Omental fat pad (tissue), 4 donors: ENCODE measurements at places on chromosomes 3 and 15. TPM values are rescaled to one million over a fixed set of nuclear protein-coding genes. Genes with fewer than 3 reads are reported as not detected.

- no peak for DNase-seq
These were observed 213.2 kb upstream of the MRPL3 start for GRCh38 chr3:131716007-131716406.

DNA sequence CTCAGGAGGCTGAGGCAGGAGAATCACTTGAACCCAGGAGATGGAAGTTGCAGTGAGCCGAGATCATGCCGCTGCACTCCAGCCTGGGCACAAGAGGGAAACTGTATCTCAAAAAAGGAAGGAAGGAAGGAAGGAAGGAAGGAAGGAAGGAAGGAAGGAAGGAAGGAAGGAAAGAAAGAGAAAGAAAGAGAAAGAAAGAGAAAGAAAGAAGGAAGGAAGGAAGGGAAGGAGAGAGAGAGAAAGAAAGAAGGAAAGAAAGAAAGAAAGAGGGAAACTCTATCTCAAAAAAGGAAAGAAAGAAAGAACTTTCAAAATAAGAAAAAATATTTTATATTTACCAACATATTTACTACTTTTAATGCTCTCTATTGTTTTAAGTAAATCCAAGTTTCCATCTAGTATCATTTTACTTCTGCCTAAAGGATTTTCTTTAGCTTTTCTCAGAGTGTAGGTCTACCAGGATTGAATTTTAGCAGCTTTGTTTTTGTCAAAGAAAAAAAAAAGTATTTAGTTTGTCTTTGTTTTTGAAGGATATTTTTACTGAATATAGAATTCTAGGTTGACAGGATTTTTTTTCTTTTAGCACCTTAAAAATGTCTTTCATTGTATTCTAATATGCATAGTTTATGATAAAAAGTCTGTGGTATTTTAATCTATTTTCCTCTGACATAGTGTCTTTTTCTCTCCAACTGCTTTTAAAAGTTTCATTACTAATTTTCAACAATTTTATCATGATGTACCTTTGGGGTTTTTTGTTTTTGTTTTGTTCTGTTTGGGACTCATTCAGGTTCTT, 47.2 kb upstream of the CORO2B start:
- no peak for DNase-seq

DNA sequence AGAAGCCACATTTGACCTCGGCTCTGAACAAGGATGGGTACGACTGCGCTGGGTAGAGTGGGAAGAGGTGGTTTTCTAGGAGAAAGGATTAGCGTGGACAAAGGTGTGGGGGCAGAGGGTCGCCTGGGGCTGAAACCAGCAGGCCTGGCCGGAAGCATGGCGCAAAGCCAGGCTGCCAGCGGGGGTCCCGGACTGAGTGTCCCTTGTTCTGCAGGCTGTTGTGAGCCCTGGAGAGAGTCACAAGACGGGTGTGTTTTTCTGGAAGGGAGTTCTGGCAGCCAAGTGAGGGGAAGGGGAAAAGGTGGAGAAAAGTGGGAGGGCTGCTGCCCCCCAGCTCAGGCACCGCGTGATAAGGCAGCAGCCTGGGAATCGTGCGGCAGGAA, 98.5 kb upstream of the MEF2A start:
- no peak for DNase-seq

DNA sequence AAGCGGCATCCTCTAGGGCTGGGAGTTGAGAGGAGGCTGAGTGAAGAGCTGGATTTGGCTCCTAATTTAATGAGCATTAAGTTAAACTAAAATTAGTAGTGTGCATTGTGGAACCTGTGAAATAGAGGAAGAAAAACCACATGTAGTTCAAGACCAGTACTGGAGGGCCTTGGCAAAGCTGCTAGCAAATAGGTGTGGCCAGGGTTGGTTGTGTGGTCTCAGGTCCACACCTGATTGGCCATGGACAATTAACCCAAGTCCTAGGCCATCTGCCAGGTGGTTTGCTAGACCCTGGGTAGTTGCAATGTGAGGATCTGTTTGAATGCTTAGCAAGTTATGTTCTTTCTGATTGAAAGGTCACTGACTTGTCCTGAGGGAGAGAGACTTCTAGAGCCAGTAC, 275.5 kb downstream of the PDCD6IP start:
- no peak for DNase-seq

- no peak for DNase-seq
These were observed 9.4 kb downstream of the RPLP1 start for GRCh38 chr15:69462030-69462492.

- DNase-seq: no peak
These were observed 8.2 kb upstream of the GRIP2 start for GRCh38 chr3:14548321-14548729.

- no peak for DNase-seq
These were observed 6.1 kb upstream of the IREB2 start for GRCh38 chr15:78431955-78432354.

The RHOV gene
- total RNA-seq: not detected
